HepG2 (cell line): ENCODE measurements at places on chromosomes 4 and X. TPM values are rescaled to one million over a fixed set of nuclear protein-coding genes. Genes with fewer than 3 reads are reported as not detected.

Gene FUNDC1
- total RNA-seq, result 13.9 and 20.3 TPM in 2 replicates

GRCh38 chrX:48578661-48579128 lies 4.4 kb downstream of the RBM3 start:
- no peak overlapping the region for H3K4me3 ChIP-seq
- H3K4me1 ChIP-seq, result peaks cover 34% of the 10 kb centered on the region
- H3K27me3 ChIP-seq, result no peaks in the 10 kb centered on the region; the same call in 2 of the 3 replicates
- no peak overlapping the region for H3K27ac ChIP-seq

DNA sequence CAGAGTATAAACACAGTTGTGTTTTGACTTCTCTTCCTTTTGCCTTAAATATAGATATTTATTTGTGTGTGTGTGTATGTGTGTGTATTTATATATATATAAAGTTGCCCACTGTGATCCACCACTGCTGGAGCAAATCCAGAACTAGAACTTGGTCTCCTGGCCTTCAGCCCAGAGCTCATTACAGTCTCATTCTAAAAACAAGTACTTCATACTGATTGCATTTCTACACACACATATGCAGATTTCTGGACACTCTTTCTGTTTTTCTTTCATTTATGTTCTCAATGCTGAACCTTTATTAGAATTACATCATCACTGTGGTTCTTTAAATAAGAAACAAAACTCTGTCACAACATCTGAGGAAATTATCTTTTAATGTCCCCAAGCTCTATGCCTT lies 381 bp downstream of the TXK start:
- H3K4me1 ChIP-seq, result no peaks in the 10 kb centered on the region
- H3K4me3 ChIP-seq, result no peak overlapping the region
- H3K27ac ChIP-seq, result no peak overlapping the region
- no peaks in the 10 kb centered on the region for H3K36me3 ChIP-seq
- DNase-seq, result no peak

Gene GPRASP2
- 1.3 and 1.6 TPM in 2 replicates for total RNA-seq

Gene SMIM10L2A
- not detected in 2 replicates for total RNA-seq

DNA sequence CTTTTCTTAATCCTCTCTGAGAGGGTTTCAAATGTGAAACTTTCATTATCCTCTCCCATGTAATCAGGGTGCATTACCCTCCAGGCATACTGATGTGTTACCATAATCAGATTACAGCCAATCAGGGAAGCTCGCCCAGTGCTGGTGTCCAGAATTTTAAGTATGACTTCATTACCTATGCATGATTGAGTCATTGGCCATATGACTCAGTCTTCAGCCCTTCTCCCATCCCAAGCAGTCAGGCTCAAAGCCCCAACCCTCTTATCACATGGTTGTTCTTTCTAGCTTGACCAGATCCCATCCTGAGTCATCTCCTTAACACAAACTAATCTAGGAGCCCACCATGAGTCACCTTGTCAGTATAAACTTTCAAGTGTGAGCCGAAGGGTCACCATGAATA lies 1668.1 kb upstream of the AGA start:
- no peak overlapping the region for H3K27ac ChIP-seq
- H3K4me1 ChIP-seq, result no peaks in the 10 kb centered on the region
- H3K36me3 ChIP-seq, result no peaks in the 10 kb centered on the region

- no peaks in the 10 kb centered on the region for H3K4me1 ChIP-seq
- DNase-seq, result no peak
- H3K36me3 ChIP-seq, result no peaks in the 10 kb centered on the region
- H3K27me3 ChIP-seq, result peaks cover 79% of the 10 kb centered on the region; the same call in 2 of the 3 replicates
Observed at GRCh38 chr4:3720466-3720865, 45.7 kb upstream of the ADRA2C start.

Gene MAGEB6
- not detected in 2 replicates for total RNA-seq

Gene UGT2B15
- 0.04 TPM in 1 of 2 replicates, not detected in the other for total RNA-seq

DNA sequence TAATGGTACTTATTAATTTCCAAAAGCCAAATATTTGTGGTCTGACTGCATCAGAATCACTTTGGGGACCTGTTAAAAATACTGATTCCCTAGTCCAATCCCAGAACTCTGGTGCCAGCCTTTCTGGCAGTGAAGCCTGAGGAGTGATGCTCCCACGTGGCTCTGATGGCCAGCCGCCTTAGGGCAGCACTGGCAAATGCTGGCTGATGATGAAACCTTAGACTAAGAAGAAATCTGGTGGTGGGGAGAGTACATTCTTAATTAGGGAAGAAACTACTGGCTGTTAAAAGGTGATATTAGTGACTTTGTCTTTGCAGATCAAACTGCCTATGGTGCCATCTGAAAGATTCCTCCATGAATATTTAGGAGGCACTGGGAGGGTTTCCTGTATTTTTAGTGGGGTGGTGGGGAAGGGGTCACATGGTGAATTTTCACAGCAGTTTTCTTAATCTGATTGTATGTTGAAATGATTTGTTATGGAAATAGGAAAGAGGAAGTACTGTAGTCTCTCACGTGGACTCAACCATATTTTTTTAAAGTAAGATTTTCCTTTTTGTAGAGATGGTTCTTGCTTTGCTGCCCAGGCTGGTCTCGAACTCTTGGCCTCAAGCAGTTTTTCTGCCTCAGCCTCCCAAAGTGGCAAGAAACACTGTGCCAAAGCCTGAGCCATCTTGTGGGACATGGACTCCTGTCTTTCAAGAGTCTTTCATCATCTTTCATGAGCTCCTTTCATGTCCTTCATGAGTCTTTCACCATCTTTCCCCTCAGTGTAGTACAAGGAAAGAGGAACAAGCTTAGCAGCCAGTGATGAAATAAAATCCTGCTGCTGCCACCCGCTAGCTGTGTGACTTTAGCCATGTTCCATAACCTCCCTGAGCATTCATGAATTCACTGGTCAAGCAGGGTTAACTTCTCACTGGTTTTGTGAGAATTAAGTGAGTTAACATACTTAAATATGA lies 90.8 kb downstream of the ZNF330 start:
- no peaks in the 10 kb centered on the region for H3K27me3 ChIP-seq
- H3K4me3 ChIP-seq, result no peak overlapping the region
- no peak for DNase-seq

Gene CCDC120
- total RNA-seq, result 0.89 and 1.3 TPM in 2 replicates

Gene REELD1
- 0.04 TPM in 1 of 2 replicates, not detected in the other for total RNA-seq

Gene DCAF8L2
- not detected in 2 replicates for total RNA-seq

- H3K4me3 ChIP-seq, result no peak overlapping the region
- no peaks in the 10 kb centered on the region for H3K4me1 ChIP-seq
- DNase-seq, result no peak
- H3K36me3 ChIP-seq, result no peaks in the 10 kb centered on the region
Observed at GRCh38 chr4:154332681-154333421, 158.7 kb downstream of the DCHS2 start.

GRCh38 chr4:189809839-189810238 lies 130.8 kb upstream of the FRG1 start:
- no peak overlapping the region for H3K27ac ChIP-seq
- no peak for DNase-seq
- no peaks in the 10 kb centered on the region for H3K27me3 ChIP-seq
- no peaks in the 10 kb centered on the region for H3K36me3 ChIP-seq
- no peaks in the 10 kb centered on the region for H3K4me1 ChIP-seq
- no peak overlapping the region for H3K4me3 ChIP-seq

Gene CASP3
- 77.8 and 139 TPM in 2 replicates for total RNA-seq

DNA sequence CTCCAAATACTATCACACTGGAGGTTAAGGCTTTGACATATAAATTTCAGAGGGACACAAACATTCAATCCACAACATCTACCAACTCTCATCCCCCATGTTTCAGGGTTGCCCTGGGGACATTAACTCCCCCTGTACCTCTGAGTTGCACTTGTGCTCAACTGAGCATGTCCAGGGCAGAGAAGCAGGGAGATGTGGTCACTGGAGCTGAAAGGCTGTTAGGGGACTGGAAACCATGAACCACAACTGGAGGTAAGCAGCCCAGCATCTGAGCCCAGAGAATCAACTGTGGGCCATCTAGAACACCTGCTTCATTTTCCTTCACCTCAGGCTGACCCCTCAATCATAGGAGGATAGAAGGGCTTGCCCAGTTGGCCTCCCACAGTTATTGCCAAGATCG lies 641.1 kb downstream of the MID1IP1 start:
- no peak overlapping the region for H3K27ac ChIP-seq
- H3K4me1 ChIP-seq, result peaks cover 14% of the 10 kb centered on the region
- no peak overlapping the region for H3K4me3 ChIP-seq
- H3K36me3 ChIP-seq, result no peaks in the 10 kb centered on the region
- DNase-seq, result no peak

DNA sequence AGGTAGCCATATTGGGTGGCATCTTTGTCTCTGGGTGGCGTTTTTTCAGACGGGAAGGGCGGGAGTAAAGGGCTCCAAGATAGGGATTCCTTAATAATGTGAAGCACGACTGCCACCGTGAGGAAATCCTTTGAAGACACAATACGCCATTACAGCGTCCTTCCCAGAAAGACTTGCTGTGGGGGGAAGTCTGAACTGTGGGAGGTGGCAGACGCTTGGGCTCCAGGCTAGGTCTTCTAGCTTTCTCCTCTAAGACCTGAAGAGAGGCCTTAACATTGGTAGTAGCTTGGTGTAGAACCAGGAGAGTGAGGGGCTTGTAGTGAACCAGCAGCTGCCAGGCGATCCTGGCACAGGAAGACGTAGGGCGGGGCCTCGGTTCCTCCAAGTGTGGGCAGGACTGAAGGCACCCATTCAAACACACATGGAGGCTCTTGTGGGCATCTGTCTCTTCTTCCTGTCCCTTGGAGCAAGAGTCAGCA lies 197.3 kb downstream of the OR13H1 start:
- H3K27ac ChIP-seq, result no peak overlapping the region
- no peak for DNase-seq
- no peaks in the 10 kb centered on the region for H3K4me1 ChIP-seq
- no peak overlapping the region for H3K4me3 ChIP-seq
- H3K36me3 ChIP-seq, result peaks cover 3% of the 10 kb centered on the region; the same call in 1 of the 2 replicates

Gene CSAG3
- total RNA-seq, result not detected in 2 replicates

GRCh38 chr4:75724867-75725724 lies 719 bp downstream of the USO1 start:
- DNase-seq, result peak; percentile 69
- H3K4me3 ChIP-seq, result peak overlapping the region; percentile 76
- peaks cover 57% of the 10 kb centered on the region for H3K4me1 ChIP-seq
- H3K36me3 ChIP-seq, result no peaks in the 10 kb centered on the region
- H3K27ac ChIP-seq, result peak overlapping the region; percentile 98

GRCh38 chrX:154398668-154399526 lies 720 bp downstream of the RPL10 start:
- peaks cover 32% of the 10 kb centered on the region for H3K4me1 ChIP-seq
- H3K27me3 ChIP-seq, result no peaks in the 10 kb centered on the region; the same call in 2 of the 3 replicates
- H3K4me3 ChIP-seq, result peak overlapping the region; percentile 73
- H3K27ac ChIP-seq, result peak overlapping the region; percentile 98

DNA sequence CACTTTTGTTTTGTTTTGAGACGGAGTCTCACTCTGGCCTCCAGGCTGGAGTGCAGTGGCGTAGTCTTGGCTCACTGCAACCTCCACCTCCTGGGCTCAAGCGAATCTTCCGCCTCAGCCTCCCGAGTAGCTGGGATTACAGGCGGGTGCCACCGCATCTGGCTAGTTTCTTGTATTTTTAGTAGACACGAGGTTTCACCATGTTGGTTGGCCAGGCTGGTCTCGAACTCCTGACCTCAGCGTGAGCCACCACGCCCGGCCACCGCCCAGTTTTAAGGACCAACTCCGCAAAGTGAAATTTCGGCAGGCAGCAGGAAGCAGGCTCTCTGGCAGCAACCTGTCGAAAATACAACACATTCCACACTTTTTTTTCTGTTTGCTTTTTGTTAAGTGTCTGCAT lies 13.4 kb downstream of the DHRSX start:
- no peak overlapping the region for H3K4me3 ChIP-seq
- peaks cover 16% of the 10 kb centered on the region for H3K36me3 ChIP-seq
- no peak for DNase-seq
- H3K27me3 ChIP-seq, result no peaks in the 10 kb centered on the region

- no peak overlapping the region for H3K4me3 ChIP-seq
- peaks cover 67% of the 10 kb centered on the region for H3K36me3 ChIP-seq
- no peak overlapping the region for H3K27ac ChIP-seq
- no peaks in the 10 kb centered on the region for H3K27me3 ChIP-seq
- no peaks in the 10 kb centered on the region for H3K4me1 ChIP-seq
Observed at GRCh38 chr4:140673729-140674128, 82.5 kb downstream of the TBC1D9 start.

DNA sequence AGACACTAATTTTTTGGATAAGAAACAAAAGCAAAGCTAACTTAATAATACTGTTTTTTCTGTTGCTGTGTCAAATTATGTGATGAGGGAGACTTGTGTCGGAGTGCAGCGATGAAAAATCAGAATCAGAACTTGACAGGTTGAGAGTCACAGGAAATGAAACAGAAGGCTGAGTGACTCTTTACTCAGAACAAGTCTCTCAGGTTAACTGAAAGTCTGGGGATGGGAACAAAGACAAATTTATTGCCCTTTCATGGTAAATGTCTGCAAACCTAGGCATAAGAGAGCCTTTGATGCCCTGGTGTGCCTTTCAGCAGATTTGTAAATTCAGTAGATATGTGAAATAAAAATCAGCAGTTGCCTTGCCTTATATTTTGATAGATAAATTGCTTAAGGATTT lies 96.0 kb downstream of the ADGRL3 start:
- H3K27me3 ChIP-seq, result no peaks in the 10 kb centered on the region
- H3K36me3 ChIP-seq, result no peaks in the 10 kb centered on the region
- DNase-seq, result no peak
- no peak overlapping the region for H3K27ac ChIP-seq
- no peaks in the 10 kb centered on the region for H3K4me1 ChIP-seq
- no peak overlapping the region for H3K4me3 ChIP-seq

DNA sequence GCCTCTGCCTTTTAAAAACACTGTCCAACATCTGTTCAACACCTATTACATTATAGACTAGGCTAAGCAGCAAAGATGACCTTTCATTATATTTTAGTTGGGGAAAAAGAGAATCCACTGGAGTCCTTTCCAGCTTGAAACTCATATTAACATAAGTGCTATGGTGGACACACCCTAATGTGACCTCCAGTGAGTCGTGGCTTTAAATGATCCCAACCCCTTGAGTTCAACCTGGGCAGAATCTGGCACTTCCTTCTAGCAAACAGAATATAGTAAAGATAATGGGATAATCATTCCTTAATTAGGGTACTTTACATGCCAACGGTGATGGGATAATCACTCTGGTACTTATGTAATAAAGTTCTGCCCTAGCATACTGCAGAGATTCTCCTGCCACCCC lies 162.6 kb downstream of the MAB21L2 start:
- no peak overlapping the region for H3K4me3 ChIP-seq
- H3K4me1 ChIP-seq, result no peaks in the 10 kb centered on the region
- no peaks in the 10 kb centered on the region for H3K27me3 ChIP-seq
- no peak for DNase-seq
- H3K27ac ChIP-seq, result no peak overlapping the region
- H3K36me3 ChIP-seq, result no peaks in the 10 kb centered on the region

Gene INTU
- 6.2 and 7.5 TPM in 2 replicates for total RNA-seq

DNA sequence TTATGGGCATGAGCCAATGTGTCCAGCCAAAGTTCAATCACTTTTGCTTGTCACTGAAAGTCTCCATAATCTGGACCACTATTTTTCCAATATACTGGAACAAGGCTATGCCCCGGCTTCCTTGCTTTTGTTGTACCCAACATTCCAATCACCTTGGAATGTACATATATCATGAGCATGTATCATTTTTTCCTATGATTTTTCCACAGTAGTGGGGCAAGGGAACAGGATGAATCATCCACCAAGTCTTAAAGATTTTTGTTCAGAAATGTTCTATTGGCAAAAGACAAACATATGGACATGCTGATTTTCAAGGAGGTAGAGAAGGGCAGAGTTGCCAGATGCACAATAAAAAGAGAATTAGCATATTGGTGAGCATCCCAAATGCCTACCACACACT lies 548.1 kb upstream of the INTU start:
- no peak overlapping the region for H3K4me3 ChIP-seq
- H3K27me3 ChIP-seq, result no peaks in the 10 kb centered on the region
- H3K4me1 ChIP-seq, result no peaks in the 10 kb centered on the region

Gene LNX1
- total RNA-seq, result 0.49 and 0.62 TPM in 2 replicates
